ENCODE measurements at places on chromosomes 6 and 20. TPM values are rescaled to one million over a fixed set of nuclear protein-coding genes. Genes with fewer than 3 reads are reported as not detected.

CCND3 gene
- total RNA-seq: 49.9 TPM

GRCh38 chr20:37944456-37944981 is 41.6 kb downstream of the VSTM2L start:
- DNase-seq: no peak

DEFB132 gene
- total RNA-seq: not detected

ZNF311 gene
- 0.40 TPM for total RNA-seq

AP5S1 gene
- 28.5 TPM for total RNA-seq

DNA sequence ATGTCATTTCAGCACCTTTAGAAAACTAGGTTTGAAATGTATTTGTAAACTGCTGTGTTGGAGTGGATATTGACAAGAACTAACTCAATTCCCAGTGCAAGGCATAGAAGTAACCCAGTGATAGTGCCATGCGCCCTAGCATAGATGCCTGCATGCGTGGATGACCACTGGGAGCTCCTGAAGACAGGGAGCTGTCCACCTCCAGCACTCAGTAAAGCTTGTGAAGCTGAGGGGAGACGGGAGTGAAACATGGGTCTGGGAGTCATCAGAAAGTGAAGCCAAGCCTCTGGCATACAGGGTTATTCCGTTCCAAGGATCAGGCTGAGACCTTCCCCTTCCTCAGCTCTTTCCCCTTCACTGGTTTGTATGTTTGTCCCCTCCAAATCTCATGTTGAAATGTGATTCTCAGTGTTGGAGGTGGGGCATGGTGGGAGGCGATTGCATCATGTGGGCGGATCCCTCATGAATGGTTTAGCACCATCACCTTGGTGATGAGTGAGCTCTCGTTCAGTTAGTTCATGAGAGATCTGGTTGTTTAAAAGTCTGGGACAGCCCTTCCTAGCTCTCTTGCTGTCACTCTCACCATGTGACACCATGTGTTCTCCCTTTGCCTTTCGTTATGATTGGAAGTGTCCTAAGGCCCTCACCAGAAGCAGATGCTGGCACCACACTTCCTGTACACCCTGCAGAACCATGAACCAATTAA is 146.5 kb upstream of the FERMT1 start:
- DNase-seq: peak; percentile 18

GRCh38 chr20:37537505-37537904 is 9.8 kb upstream of the BLCAP start:
- no peak for DNase-seq

DNA sequence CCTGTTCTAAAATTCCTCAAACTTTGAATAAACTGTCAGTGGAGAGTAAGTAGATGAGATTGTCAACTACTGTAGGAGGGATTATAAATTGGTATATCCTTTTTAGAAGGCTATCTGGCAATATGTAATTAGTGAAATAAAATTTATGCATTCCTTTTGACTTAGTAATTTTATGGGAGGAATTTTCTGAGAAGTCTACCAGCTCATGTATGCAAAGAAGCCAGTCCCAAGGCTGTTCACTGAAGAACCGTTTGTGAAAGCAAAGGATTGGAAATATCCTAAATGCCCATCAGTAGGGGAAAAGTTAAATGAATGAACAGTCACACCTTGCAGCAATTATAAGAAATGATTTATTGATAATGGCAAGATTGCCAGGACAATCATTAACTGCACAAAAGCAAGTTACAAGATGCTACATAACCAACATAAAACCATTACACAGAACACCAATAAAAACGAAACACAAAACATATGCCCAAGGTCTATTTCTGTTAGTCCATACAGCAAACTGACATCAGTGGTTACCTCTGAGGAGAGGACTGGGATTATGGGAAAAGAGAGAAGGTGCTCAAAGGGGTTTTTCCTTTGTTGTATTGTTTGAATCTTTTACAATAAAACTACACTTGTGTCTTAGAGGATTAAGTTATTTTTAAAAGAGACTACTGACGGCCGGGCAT is 4.6 kb upstream of the DSTN start:
- peak; percentile 67 for DNase-seq

BTN1A1 gene
- total RNA-seq: not detected

- DNase-seq: no peak
Observed at GRCh38 chr20:18712131-18712530, 101.5 kb upstream of the SCP2D1 start.

CASS4 gene
- total RNA-seq: 0.04 TPM

CENPW gene
- 28.9 TPM for total RNA-seq

NSFL1C gene
- total RNA-seq: 170 TPM

- peak; percentile 46 for DNase-seq
Observed at GRCh38 chr6:27806981-27807440, 105.2 kb downstream of the OR2B2 start.

DNA sequence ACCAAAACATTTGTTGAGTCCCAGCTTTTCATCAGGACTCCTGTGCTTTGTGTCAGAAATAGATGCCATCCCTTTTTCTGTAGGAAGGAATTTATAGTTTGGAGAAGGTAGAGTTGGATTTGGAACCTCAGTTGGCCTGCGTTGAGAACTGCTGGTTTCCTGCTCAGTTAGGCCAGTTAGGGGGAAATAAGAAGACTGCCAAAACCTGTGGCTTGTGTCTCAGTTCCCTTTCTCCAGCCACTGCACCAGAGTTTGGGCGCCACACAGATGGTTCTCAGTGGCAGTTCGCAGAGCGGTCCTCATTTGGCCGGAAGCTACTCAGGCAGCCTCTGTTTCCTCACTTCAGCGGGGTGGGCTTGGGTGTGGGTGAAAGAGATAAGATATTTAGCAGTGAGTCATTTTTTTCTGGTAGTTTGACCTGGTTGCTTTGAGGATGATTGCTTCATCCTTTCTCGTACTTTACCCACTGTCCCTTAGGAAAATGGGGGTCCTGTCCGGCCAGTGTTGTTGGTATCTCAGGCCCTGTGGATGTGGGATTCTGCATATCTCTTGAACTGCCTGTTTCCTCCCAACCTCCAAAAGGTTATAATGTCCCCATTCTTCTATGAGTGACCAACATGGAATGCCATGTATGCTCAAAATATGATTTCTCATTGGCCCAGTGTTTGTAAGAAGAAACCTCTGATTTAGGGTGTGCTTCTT is 53.7 kb downstream of the JARID2 start:
- peak; percentile 34 for DNase-seq

DNA sequence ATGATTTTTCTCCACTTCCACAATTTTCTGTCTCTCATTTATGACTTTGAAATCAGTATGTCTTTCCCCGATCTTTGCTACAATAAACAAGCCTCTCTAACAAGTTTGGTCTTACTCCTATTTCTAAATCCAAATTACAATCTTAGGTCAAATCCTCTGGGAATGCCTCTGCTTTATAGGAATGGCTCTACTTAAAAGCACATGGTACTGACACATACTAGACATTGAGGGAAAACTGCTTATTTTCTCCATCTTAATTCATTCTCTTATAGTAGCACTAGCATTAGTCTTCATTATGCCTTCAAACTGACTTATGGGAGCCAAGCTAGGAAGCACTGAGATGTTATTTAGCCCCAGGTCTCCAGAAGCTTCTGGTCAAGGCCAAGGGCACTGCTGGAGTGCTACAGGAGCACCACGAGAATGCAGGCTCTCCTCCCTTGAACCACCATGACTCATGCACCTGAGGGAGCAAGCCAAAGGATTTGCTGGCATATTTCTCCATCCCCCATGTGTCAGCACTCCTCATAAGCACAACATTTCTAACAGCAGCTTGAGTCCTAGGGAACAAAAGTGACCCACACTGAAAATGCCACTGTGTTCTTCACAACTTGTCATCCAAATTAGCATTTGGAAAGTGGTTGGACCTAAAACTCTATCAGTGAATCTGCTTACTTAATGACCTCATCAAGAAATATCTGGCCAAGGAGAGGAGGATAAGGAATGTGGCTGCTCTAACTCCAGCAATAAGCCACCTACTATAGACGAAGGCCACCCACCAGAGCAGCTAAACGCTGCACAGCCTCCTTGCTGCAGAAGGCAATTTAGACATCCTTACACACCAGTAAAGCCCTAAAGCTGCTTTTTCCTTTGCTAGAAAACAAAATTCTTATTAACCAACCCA is 156.8 kb upstream of the KCNQ5 start:
- DNase-seq: peak; percentile 57

FKBP1C gene
- total RNA-seq: 1.9 TPM

ALDH8A1 gene
- 1.9 TPM for total RNA-seq

DNA sequence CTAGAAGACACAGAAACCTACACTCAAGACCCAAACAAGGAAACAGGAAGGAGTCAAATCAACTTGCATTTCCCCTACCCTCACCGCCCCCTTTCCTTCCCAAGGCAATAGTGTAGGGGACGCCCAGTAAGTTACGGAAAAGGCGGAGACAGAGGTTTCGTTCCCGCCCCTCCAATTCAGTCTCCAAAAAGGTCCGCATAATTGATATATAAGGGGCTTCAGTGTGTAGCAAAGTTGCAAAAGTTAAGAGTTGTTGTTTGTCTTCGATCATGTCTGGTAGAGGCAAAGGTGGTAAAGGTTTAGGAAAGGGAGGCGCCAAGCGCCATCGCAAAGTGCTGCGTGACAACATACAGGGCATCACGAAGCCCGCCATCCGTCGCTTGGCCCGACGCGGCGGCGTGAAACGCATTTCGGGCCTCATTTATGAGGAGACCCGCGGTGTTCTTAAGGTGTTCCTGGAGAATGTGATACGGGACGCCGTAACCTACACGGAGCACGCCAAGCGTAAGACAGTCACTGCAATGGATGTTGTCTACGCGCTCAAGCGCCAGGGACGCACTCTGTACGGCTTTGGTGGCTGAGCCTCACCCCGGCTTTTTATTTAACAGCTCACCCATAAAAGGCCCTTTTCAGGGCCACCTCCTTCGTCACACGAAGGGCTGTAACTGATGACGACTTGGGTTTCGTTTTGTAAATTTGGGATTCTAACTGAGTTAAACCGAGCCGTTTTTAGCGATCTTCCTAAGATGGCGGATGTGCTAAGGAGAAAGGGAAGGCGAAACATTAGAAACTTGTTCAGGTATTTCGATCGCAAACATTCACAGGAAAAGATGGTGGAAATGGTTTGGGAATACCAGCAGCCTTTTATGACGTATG is 124.6 kb upstream of the BTN3A2 start:
- no peak for DNase-seq

- no peak for DNase-seq
Observed at GRCh38 chr20:47618479-47618878, 116.8 kb downstream of the NCOA3 start.

- no peak for DNase-seq
Observed at GRCh38 chr6:73481969-73482368, 20.4 kb downstream of the MTO1 start.

DNA sequence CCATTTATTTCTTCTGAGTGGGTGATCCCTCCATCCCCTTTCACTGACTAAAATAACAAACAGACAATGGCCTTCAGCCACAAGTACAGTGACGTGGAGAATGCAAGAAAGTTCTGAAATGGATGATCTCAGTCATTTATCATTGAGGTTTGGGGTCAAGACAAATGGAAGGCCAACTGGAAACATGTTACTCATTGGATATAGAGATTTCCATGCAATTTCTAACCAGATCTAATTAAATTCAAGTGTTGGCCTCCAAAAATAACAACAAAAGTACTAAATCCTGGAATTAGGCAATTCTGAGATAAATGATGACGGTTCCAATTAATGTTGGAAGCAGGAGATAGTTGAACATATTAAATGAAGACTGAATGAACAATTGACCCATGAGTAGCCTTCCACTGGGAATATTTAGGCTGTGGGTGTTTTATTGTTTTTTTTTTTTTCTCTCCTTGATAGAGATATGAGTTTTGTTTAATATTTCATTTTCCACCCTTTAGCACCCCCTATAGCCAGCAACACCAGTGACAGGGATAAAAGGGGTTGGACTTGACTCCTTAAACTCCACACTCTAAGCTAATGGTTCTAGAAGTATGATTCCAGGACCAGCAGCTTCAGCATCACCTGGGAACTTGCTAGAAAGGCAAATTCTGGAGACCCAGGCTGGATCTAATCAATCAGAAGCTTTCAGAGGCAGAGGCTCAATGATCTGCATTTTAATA is 112.8 kb downstream of the BCAS1 start:
- DNase-seq: peak; percentile 55

DNA sequence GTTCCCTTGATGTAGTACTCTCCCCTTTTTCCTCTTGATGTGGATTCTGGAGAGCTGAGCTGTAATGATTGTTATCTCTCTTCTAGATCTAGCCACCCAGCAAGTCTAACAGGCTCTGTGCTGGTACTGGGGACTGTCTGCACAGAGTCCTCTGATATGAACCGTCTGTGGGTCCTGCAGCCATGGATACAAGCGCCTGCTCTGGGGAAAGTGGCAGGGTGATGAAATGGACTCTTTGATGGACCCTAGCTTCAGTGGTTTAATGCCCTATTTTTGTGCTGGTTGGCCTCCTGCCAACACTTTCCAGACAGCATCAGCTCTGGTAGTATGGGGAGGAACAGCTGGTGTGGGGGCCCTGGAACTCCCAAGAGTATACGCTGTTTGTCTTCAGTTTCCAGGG is 216.3 kb downstream of the ADGRG6 start:
- DNase-seq: peak; percentile 11

GRCh38 chr6:127585123-127585522 is 8.1 kb downstream of the C6orf58 start:
- no peak for DNase-seq

KHDC1L gene
- 0.80 TPM for total RNA-seq

- DNase-seq: no peak
Observed at GRCh38 chr6:151512481-151512880, 18.7 kb downstream of the CCDC170 start.

CTSA gene
- total RNA-seq: 98.0 TPM

- DNase-seq: peak; percentile 68
Observed at GRCh38 chr6:39361657-39362486, 39.4 kb upstream of the KCNK16 start.

DNA sequence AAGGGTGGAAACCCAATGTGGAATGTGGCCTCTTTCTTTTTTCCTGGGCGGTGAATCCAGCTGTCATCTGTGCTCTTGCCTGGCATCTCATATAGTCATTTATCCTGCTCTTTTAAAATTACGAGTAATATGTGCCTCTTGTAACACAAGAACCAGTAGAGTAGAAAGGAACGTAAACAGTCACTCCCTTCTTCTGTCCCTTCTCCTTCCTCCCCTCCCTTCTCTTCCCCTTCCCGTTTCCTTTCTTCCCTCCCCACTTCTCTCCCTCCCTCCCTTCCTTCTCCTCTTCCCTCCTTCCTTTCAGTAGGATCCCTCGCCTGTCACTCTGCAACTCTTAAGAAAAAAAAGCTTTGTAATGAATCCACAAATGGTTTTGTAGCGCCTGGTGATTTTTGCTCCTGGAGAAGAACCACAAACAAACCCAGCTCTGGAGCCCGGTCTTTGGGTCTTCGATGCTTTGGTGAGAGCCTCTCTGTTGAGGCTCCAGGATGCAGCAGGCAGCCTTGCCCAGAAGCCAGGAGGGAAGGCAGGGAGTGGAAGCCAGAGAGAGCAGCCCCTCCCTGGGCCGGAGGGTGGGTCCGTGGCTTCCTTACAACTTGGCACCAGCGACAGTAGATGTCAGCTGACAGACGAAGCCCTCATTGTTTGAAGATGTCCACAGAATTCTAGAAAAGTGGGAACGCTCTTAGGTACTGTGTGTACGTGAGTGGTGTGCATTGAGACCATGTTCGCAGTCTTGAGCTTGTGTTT is 15.0 kb downstream of the DUSP22 start:
- no peak for DNase-seq

GRCh38 chr20:49889935-49890333 is 25.4 kb downstream of the SPATA2 start:
- DNase-seq: peak; percentile 40

COL10A1 gene
- not detected for total RNA-seq
